ENCODE measurements at places on chromosomes 7 and 10.
A peak's percentile ranks its signal among the peaks of the same experiment; 100 is the strongest.

DNA sequence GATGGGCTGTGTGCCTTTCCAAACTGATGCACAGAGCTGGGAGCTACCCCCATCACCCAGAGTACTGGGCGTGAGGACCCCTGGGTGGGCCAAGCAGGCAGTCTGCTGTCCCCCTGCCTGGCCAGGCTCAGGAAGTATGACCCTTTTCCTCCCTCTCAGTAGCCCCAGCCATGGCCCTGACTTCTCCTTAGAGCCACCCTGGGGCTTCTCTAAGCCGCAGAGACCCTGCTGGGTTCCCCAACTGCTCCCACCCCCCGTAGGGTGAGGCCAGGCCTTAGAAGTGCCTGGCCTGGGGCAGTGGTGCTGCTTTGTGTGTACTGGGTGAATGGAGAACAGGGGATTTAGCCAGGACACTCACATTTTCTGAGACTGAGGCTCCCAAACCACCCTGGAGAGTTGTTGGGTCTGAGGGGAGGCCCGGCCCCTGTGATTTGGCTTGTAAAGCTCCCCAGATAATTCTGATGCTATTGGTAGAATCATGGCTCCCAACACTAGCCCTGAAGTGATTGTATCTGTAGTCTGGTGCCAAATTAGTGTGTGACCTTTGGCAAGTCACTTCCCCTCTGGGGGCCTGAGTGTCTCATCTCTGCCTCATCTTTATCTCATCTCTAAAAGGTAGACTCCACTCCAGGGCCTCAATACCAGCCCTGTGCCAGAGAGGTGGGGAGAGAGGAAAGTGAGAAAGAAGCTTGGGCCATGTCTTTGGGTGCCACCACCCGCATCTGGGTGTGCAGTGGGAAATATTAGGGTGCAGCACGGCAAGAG lies 99.7 kb upstream of the PPIF start:
- no peak for DNase-seq

GRCh38 chr7:117688126-117688525 lies 185.1 kb downstream of the CTTNBP2 start:
- no peak for DNase-seq

- no peak for DNase-seq
These were observed 6.3 kb upstream of the SMKR1 start for GRCh38 chr7:129495987-129496386.

- DNase-seq = no peak
These were observed 112.4 kb downstream of the ADCY1 start for GRCh38 chr7:45686441-45687184.

DNA sequence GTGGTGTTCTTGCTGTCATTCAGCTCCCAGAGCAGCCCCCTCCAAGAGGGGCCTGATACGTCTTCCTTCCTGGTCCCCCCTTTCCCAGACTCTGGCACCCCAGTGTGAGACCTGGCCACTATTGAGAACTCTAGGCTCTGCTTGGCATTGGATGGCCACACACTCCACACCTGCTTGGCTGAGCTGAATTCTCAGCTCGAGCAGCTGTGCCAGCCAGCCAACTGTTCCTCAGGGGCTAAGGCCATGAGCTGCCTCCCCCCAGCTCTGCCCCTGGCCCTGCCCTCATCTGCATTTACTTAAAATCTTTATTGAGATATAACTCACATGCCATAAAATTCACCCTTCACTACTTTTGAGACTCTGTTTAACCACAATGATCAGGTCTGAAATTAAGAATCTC lies 6.7 kb downstream of the TLL2 start:
- no peak for DNase-seq

DNA sequence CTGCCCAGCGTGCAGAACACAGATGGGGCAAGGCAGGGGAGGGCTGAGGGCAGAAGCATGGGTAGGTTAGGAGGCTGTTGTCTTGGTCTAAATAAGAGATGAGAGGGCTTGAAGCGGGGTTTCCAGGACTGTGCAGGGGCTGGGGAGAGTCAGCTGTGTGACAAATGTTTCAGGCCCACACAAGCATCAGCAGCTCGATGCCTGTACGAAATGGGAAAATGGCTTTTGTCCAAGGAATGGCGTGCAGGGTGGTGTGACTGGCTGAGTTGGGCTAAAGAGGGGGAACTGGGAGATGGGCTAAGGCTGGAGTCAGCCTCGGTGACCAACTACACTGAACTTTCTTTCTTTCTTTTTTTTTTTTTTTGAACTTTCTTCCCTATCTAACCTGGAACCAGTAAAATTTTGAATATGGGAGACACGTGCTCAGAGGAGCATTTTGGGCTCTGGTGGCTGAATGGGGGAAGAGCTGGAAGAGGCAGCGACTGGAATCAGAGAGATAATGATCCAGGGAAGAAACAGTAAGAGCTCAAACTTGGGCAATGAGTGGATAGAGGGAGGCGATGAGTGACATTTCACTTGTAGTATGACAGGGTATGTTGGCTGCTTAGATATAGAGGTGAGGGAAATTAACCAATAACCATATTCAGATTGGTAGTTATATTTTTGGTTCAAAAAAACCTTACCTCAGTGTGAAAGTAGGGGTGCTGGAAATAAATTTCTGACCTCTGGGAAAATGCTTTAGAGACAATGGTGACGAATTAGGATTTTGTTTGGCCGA lies 10.2 kb upstream of the EPHA1 start:
- no peak for DNase-seq

DNA sequence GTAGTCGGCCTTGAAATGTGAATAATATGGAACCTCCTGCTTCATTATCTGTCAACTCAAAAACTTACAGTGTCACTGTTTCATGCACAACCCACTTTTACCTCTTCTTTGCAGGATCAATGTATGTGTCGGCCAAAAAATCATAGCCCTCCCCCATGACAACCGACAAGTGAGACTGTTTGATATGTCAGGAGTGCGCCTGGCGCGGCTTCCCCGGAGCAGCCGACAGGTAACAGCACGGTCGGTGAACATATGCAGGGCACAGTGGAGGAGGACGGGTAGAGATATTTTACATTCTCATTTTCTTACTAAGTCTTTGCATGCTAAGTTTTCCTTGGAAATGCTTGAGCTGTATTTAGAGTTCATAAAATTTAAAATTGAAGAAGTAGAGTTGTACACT lies 68.6 kb downstream of the WDR37 start:
- no peak for DNase-seq

DNA sequence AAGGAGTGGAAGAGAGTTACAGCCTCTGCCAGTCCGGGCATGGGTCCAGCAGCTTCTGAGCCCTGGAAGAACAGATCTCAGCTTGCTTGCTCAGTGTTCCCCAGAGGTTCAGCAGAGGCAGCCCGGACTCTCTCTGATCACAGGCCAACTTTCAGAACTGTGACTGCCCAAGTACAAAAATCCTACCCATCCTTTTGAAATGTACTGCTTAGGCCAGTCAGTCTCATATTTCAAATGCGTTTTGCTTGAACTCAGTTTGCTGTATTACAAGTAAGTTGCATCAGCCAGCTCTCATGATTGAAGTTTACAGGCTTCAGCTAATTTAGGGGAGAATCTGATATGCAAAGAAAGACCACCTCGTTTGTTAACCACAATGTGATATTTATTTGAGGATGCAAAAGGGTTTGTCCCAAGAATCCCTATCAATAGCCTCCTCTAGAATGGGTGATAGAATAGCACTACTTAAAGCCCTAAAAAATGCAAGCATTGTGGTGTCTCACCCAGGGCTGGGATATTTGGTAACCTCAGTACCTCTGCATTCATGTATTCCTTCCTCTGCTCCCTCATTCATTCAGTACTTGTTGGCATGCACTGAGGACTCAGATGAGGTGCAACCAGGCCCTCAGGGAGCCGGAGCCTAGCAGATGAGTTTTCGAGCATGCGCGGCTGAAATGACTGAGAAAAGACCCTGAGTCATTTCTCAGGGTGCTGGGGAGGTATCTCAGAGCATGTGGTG lies 7.0 kb downstream of the AIMP2 start:
- DNase-seq = peak; percentile 19

GRCh38 chr7:24788075-24788474 lies 30.8 kb upstream of the GSDME start:
- DNase-seq = no peak

GRCh38 chr7:19984231-19984632 lies 210.8 kb upstream of the TMEM196 start:
- no peak for DNase-seq

DNA sequence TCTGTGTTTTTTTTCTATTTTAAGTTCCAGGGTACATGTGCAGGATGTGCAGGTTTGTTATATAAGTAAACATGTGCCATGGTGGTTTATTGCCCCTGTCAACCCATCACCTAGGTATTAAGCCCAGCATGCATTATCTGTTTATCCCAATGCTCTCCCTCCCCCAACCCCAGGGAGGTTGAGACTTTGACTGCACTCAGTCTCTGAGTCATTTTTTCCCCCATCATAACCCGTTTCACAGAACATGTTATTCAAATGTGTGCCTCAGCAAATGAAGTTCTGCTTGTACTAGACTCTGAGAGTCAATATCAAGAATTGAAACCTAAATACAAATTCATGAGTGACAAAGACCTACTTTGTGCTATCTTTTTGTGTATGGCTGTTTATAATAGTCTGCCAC lies 70.0 kb upstream of the CYP26C1 start:
- no peak for DNase-seq

DNA sequence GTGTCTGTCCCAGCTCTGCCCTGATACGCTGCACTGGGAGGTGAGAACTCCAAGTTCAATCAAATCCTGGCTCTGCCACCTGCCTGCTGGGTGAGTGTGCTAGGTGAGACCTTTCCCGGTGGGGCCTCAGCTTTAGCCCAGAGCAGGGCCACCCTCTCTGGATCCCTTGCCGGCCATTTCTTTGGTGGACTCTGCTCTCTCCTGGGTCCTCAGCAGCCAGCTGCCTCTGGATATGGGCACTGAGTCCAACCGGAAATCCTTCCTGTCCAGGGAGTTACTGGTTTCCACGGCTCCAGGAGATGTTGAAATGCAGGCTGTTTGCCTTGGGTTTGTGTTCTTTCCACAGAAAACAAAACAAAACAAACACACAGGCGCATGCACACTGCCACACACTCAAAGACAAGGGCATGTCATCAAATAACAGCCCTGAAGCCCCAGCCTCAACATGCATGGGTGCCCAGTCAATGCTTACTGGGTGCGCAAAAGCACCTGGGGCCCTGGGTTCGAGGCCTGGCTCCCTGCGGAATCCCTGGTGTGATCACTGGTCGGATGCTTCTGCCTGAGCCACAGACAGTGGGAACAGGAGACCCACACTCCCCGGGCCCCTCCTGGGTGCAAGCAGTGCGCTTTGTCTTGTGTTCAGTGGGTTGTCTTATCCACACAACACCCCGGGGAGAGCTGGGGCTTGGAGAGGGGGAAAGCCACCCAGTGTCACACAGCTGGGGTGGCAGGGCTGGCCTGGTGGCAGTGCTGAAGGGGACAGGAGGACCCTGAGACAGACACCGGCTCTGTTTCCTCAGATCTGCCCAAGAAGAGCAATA lies 33.1 kb downstream of the PPIF start:
- DNase-seq = no peak

DNA sequence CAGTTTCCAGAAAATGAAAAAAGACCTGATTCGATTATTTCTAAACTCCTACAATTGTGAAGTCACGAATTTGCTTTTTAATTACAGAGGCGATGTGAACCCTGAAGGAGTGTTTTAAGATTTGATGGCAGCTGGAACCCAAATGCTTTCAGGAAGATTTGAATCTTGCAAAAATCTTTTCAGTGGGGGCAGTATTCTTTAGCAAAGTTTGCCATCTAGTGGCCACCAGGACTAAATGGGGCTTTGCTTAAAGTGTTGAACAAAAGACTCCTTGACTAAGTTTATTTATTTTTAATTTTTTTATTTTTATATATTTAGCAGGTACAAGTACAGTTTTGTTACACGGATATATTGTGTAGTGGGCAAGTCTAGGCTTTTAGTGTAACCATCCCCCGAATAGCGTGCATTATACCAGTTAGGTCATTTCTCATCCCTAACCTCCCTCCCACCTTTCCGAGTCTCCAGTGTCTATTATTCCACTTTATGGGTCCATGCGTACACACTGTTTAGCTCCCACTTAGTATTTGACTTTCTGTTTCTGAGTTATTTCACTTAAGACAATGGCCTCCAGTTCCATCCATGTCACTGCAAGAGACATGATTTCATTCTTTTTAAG lies 98.8 kb downstream of the CACNB2 start:
- DNase-seq = peak; percentile 57

GRCh38 chr7:71604818-71605414 lies 473.0 kb downstream of the GALNT17 start:
- DNase-seq = no peak

GRCh38 chr10:75466886-75467285 lies 35.5 kb downstream of the LRMDA start:
- DNase-seq = no peak

DNA sequence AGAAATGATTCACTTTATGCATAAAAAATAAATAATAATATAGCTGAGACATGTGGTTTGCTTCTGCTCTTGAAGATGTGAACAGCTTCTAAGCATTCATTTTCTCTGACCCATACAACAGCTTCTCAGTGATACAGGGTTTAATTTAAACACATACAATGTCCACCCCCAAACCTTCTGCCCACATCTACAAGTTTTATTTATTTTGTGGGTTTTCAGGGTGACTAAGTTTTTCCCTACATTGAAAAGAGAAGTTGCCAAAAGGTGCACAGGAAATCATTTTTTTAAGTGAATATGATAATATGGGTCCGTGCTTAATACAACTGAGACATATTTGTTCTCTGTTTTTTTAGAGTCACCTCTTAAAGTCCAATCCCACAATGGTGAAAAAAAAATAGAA lies 17.2 kb downstream of the INHBA start:
- no peak for DNase-seq

- DNase-seq = peak; percentile 18
These were observed at the start of gene MEST for GRCh38 chr7:130491841-130492522. TSS of gene MEST (plus strand) at chr7:130492085. CDS start at chr7:130492314, 229 bp downstream.

- DNase-seq = no peak
These were observed 35.0 kb downstream of the GPR141 start for GRCh38 chr7:37718585-37718984.

GRCh38 chr10:2212244-2212834 lies 475.0 kb upstream of the ADARB2 start:
- DNase-seq = no peak

DNA sequence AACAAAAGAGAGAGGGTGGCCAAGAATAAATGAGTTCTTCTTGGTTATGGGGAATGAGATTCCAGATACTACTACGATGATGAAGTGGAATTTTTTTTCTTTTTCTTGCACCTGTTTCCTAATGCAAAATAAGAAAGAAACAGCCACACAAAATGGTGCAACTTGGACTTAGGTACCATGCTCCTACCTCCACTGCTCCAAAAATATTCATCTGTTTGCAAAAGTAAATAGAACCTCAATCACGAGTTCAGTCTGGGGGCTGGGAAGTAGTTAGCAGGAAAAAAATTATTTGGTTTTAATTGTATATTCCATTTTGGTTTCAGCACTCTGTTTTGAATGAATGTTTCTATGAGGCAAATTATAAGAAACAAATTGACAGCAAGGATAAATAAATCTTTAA lies 73.5 kb downstream of the SLC25A13 start:
- no peak for DNase-seq

GRCh38 chr10:120979435-120980278 lies 128.5 kb downstream of the WDR11 start:
- no peak for DNase-seq

All from putamen (tissue), 1 donor.